Hematopoietic multipotent progenitor cell treated with erythropoietin and hydrocortisone succinate and interleukin-3 and kit ligand, for 17 days (in vitro differentiated cells): ENCODE measurements at places on chromosomes 16 and 17.
A peak's percentile ranks its signal among the peaks of the same experiment; 100 is the strongest.

DNA sequence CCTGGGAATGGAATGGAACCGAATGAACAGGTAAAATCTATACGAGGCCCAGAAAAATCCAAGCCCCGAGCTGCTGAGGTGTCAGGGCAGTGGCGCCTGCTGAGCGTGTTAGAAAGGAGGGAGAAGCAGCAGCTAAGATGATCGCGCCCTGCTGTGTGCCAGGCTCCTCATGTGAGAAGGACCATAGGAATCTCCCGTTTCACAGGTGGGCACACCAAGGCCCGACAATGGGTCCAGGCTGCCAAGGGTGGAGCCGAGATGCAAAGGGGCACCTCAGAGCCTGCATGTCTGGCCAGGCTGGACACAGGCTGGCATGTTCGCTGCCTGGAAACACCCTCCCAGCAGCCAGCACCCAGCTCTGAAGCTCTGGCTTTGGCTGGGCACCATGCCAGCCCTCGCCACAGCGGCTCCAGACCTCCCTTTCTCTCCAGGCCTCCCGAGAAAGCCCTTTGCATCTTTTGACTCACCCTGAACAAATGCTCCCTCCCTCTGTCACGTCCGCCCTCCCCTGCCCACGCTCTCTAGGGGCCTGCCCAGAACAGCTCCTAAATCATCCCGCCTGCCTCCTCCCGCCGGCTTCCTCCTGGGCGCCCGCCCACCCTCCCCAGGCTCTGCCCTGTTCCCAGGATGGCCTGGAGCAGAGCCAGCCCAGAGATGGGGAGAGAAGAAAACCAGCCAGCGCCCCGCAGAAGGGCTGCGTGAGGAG, 217.8 kb upstream of the GSE1 start:
- DNase-seq = no peak

DNA sequence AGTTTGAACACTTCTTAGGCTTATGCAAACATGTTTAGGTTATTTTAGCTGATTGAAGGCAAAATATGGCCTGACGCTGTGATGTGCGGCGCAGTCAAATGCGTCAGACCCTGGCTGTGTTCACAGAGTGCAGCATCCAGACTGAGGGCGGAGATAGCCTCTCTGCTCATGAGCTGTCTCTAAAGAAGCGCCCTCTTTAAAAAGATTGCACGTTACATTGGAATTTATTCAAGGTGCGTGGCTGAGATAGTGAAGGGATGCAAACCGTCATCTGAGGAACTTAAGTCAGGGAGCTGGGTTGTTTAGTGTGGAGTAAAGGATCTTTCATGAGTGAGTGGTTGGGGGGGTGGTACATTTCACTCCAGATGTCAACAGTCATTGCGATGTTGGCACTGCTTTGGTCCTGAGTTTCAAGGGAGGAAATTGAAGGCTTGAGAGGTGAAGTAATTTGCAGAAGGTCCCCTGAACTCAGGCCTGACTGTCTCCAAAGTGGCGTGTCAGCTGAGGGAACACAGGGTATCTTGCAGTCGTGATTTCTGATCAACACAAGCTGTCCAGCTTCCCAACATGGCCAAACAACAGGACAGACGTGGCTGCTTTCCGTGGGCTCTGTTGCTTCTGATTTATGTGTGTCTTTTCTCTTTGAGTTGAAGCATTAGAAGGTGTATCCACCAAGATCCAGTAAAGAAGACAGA, 33.4 kb downstream of the RPTOR start:
- DNase-seq = no peak

- DNase-seq = no peak
These were observed 153.4 kb downstream of the TMEM114 start for GRCh38 chr16:8436931-8437330.

DNA sequence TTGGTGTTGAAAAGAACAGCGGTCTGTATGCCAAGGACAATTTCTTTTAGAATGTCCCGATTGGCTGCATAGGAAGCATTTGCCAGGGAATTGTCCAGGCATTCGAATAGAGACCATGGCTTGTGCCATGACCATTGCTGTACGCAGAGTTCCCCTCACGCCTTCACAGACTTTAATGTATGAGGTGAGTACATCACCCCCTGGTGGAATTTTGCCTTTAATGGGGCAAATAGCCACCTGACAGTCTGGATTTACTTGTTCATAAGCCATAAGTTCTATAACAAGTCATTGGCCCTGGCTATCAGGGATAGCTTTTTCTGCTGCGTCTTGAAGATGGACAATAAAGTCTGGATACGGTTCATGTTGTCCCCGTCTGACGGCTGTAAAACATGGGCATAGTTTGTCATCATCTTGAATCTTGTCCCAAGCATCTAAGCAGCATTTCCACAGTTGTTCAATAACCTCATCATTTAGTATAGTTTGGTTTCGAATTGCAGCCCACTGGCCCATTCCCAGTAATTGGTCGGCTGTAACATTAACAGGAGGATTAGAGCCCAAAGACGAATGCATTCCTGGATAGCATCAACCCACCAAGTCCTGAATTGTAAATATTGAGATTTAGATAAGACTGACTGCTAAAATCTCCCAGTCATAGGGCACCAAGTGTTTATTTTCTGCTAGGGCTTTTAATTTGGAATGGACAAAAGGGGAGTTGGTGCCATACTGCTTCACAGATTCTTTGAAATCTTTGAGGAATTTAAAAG, 67.7 kb upstream of the ARL4D start:
- no peak for DNase-seq

DNA sequence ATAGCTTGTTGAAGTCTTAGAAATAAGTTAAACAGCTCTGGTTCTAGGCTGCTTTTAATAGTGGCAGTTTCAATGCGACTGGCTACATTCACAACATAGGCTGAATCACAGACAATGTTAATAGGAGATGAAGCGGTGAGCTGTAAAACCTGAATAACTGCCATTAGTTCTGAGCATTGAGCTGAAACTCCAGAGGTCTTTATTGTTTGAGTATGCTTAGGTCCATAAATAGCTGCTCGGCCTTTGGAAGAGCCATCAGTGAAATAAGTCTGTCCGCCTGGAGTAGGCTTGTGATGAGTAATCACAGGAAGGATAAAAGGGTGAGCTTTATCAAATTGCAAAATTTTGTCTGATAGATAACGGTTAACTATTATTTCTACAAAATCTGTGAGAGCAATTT, 9.4 kb upstream of the ZNF689 start:
- no peak for DNase-seq

- DNase-seq = no peak
These were observed 12.3 kb downstream of the PAM16 start for GRCh38 chr16:4338712-4339299.

DNA sequence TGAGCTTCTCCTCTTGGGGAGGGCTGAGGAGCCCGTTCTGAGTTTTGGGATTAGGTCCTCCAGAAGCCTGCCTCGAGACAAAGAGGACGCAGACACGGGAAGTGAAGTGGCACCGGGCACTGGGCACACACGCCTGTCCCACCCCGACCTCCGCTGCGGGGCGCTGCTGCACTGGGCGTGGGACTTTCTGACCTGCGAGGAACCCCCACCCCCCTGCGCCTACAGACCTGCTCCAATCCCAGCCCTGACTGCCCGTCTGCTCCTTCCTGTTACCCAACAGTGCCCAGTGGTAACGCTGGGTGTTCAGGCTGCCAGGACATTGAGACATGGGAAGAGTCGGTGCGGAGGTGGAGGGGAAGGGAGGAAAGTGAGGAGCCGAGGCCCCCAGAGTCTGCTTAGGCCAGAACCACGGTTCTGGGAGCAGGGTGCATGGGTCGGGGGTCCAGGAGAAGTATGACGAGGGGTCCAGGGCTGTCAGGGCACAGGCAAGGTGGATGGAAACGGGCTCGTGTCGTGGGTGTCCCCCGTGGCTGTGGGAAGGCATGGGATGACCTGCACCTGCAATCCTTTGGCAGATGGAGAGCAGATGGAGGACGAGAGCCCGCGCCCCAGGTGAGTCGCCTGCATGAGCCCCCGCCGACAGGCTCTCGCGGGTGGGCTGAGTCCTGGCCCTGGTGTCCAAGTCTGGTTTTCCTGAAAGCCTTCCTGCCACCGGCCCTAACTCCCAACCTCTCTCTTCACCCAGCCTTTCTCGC, 112.0 kb upstream of the CREBBP start:
- no peak for DNase-seq

GRCh38 chr17:47277921-47278320, 24.3 kb downstream of the ITGB3 start:
- DNase-seq = no peak

- no peak for DNase-seq
These were observed 1.9 kb upstream of the AXIN1 start for GRCh38 chr16:354291-354881.

DNA sequence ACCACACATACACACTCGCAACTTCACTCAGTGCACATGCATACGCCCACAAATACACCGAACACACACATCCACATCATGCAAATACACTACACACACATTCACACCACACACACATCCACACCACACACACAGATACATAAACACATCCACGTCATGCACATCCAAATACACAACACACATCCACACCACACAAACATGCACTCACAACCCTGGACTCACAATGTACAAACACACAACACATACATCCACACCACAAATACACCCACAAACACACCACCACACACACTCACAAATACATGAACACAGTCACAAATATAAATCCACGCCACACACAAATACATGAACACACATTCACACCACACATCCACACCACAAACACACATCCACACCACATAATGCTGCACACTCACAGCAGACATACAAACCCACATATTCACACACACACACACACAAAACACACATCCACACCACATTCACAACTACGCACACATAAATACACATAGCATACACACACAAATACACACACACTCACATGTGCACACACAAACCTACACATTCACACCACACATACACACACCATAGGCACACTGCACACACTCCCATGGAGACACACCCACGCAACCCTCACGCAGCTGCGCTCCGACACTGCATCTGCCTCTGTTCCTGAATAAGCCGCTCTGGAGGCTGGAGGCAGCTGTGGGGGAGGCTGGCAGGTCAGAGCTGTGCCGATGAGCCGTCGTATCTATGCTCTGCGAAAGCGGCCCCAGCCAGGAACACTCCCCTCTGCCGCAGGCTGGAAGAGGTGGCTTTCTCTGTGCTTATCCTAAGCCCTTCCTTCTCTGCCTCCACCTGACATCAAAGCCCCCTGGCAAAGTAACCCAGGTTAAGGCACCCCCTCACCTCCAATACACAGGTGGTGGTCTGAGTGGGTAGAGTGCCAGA, 141.8 kb downstream of the GRIN2A start:
- DNase-seq = no peak

GRCh38 chr17:57783338-57783742, 38.2 kb upstream of the CCDC182 start:
- DNase-seq = peak; percentile 11

GRCh38 chr17:79393358-79394052, 217.3 kb downstream of the RBFOX3 start:
- DNase-seq = peak; percentile 28

- no peak for DNase-seq
These were observed 281.8 kb downstream of the HAPSTR1 start for GRCh38 chr16:9372934-9373890.

- DNase-seq = no peak
These were observed 1.7 kb upstream of the B4GALNT2 start for GRCh38 chr17:49130891-49131290.

GRCh38 chr17:81254955-81255717, 16.0 kb downstream of the NDUFAF8 start:
- no peak for DNase-seq

DNA sequence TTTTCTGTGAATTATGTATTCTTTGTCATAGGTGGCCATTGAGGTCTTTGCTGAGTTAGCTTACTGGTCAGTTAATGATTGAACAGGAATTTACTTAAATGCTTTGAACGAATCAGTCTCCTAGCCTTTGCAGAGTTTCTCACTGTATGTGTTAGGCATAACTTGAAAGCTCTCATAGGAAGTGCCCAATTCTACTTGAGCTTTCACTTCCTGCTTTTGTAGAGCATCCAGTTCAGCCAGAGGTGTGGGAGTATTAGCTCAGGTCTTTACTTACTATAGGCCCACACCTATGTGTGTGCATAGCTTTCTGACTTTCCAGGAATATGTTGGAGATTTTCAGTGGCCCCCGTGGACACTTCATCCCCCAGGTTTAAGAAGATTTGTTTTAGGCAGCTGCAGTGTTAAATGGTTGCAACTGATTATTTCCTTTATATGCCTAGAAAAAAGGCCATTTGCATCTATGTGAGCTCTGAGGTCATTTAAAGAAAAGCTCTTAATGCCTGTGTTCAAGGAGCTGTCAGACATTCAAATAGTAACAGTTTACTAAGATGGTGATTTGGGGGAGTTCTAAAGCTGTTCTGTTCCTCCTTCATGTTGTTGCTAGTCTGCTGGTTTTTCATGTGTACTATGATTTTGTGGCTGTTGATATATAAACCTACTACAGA, 62.3 kb downstream of the PHKB start:
- DNase-seq = no peak

- DNase-seq = no peak
These were observed 41.8 kb upstream of the PEMT start for GRCh38 chr17:17633310-17633709.

DNA sequence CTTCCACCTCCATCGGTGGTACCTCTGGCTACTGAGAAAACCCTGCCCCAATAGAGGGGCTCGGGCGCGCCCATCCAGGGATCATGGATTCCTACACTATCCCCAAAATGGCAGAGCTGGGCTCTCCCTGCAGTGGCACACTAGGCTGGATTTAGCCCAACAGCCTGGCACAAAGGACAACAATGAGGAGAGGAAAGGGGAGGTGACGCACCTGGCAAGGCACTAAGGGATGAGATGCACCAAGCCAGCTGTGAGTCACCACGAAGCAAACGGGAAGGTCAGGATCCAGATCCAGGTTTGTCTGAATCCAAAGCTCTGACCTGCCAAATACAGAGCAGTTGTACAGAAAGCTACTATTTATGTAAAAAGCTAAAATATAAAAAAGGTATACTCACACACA, 18.1 kb downstream of the UBE2O start:
- no peak for DNase-seq

DNA sequence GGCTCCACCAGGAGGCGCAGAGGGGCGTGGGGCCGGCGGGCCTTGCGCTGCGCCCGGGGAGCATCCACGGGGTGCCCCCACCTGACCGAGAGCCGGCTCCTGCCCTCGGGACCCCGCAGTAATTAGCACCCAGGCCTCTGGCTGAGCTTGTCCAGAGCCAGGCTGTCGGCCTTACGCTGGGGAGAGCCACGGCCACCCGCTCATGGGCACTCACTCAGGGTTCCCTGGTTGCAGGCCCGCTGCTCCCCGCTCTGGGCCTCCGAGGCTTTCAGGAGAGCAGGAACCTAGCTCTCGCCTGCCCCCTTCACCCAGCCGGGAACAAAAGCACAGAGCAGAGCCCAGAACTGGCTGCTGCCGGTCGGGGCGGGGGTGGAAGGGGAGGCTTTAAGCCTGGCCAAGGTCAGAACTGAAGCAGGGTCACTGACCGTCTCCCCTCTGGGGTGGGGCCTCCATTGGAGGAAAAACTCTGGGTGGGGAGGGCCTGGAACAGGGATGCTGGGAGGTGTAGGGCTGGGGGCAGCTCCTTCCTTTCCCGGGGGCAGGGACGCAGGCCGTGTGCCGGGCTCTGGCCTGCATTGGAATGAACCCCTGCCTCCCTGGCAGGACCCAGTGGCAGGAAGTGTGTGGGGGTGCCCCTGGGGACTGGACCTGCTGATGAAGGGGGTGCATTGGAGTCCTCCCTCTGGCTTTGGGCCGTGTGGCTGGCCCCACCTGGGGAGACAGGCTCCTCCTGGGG, 12.3 kb downstream of the GLIS2 start:
- no peak for DNase-seq

- no peak for DNase-seq
These were observed 24.1 kb upstream of the SCNN1B start for GRCh38 chr16:23278031-23278430.
